ENCODE measurements at places on chromosomes 6 and 20. TPM values are rescaled to one million over a fixed set of nuclear protein-coding genes. Genes with fewer than 3 reads are reported as not detected.

- no peak for DNase-seq
Measured at GRCh38 chr6:24052590-24052961, 73.4 kb upstream of the NRSN1 start.

TTBK1 gene
- total RNA-seq = 0.08 TPM

DNA sequence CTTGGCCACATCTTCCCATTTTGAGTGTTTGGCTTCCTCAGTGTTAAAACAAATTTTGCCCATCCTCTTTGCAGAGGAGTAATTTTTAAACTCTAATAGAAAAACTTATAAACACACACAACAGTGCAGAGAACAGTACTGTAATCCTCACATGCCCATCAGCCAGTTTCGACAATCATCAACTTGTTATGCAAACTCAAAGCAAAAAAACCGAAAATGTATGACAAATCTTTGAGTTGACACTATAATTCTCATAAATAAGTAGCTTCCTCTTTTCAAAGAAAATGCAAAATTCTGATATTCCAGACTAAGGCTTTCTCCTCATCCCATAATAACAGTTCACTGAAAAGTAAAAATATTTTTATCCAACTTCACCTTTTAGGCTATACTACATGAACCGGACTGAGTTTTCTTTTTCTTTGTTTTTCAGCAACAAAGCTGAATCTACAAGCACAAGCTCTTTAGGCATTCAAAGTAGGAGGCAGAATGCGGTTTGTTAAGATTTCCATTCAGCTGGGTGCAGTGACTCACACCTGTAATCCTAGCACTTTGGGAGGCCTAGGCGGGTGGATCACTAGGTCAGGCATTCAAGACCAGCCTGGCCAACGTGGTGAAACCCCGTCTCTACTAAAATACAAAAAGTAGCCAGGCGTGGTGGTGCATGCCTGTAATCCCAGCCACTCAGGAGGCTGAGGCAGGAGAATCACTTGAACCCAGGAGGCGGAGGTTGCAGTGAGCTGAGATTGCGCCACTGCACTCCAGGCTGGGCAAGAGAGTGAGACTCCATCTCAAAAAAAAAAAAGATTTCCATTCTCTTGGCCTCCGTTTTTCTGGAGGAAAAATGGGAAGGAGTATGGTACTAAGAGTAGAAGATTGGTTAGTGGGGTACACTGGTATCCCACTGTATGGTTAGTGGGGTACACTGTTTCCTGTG lies 74.8 kb downstream of the GCNT2 start:
- DNase-seq = no peak

DNA sequence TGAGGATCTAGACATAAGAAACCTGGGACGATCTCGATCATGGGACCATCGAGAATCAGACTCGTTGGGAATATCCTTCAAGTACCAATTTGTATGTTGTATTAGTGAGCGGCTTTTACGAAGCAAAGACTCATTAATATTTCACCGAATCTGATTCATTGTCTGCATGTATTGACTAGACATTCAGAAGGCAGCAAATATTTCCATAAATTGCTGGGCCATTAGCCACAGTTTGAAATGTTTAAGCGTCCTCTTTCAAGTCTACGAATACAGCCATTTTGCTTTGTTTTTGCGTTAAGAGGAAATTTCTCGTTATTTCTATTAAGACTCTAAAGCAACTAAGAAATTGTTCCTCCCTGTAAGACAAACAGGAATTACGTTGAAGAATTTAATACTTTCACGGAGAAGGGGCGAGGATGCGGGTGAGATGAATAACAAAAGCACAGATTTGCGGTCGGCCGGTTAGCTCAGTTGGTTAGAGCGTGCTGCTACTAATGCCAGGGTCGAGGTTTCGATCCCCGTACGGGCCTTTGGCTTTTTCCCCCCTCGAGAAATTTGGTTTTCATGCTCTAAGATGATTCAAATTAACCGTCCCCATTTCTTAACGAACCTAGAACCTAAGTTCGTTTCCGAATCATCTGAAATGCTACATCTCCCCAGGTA lies 18.5 kb downstream of the POM121L2 start:
- no peak for DNase-seq

PKIB gene
- 2.3 TPM for total RNA-seq

Measured in left lung (tissue), 14 donors.